ENCODE measurements at places on chromosomes 2 and 18. TPM values are rescaled to one million over a fixed set of nuclear protein-coding genes. Genes with fewer than 3 reads are reported as not detected.
A peak's percentile ranks its signal among the peaks of the same experiment; 100 is the strongest.

ERICH2 gene
- 0.79 TPM for total RNA-seq

GRCh38 chr2:54336136-54336976 lies 80.3 kb upstream of the TSPYL6 start:
- DNase-seq = peak; percentile 39

IL36RN gene
- 10.9 TPM for total RNA-seq

DNA sequence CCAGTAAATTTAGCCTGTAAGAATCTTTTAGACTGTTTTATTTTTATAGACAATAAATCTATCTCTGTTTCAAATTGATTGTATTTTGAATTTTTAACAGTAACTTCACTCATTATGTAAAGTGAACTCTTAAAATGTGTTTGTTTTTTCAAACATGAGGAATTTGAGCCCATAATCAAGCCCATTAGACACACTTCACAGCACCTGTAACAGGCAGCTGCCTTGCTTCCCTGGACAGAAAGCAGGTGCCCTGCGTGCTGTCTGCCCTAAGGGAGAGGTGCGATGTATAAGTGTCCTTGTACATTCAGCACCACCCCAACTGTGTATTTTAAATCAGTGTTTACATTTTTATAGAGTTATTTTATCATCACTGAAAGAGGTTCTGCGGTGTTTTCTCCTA lies 186.5 kb upstream of the TPO start:
- no peak for DNase-seq

KCNG2 gene
- total RNA-seq = 0.49 TPM

GAD1 gene
- total RNA-seq = 3.2 TPM

- no peak for DNase-seq
These were observed 142.7 kb downstream of the ATP9B start for GRCh38 chr18:79211844-79212243.

DNA sequence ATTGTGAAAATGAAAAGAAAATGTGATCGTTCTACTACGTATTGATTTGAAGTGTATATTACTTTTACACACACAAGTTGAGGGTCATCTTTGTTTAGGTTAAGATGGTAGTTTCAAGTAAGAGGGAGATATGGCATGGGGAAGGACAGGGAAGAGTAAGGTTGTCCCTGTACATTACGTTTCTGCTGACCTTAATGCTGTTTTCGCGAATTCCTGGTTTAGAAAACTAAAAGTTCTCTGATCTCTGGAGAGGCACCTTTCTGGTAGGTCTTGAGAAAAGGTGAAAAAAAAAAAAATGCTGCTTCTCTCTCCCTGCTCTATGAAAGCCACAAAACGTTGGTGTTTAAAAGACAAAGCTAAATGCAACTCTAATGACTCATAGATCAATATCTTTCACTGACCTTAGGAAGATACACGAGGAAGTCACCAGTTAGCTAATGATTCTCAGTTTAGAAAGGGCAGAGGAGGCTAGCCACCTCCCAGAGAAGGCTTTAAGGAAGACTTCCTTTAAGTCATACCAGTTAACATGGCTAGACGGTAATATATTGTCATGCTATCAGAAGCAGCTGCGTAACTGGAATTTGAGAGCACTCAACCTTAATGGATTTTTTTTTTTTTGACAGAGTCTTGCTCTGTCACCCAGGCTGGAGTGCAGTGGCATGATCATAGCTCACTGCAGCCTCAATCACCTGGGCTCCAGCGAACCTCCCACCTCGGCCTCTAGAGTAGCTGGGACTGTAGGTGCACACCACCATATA lies 13.2 kb downstream of the TXNDC2 start:
- no peak for DNase-seq

GRCh38 chr18:62081248-62081647 lies 105.6 kb downstream of the PIGN start:
- no peak for DNase-seq

GRCh38 chr2:241947004-241947350 lies 77.4 kb downstream of the RTP5 start:
- DNase-seq = no peak

IL36G gene
- 4.4 TPM for total RNA-seq

DNA sequence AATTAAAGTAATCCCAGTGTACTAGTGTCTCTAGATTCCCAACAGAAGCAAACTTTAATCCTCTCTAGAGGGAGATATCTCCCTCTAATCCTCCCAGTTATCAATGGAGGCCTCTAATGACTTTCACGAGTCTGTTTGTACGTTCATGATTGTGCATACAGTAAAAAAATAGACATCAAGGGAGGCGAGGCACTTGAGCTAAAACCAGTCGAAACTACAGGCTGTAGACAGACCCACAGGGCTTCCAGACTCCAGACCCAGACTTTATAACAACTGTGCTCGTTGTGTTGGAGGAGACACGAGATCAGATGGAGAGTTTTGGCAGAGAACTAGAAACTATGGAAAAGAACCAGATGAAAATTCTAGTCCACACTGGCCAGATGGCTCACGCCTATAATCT lies 7.0 kb downstream of the DGKD start:
- DNase-seq = no peak

GRCh38 chr2:23207871-23208270 lies 177.1 kb upstream of the KLHL29 start:
- no peak for DNase-seq
